ENCODE measurements at places on chromosomes 7 and 10. TPM values are rescaled to one million over a fixed set of nuclear protein-coding genes. Genes with fewer than 3 reads are reported as not detected.

Gene AGMO
- polyA plus RNA-seq, result 6.5 TPM

Gene ZNF425
- polyA plus RNA-seq, result 3.3 TPM

Gene OR2A5
- polyA plus RNA-seq, result 0.10 TPM

Gene ACBD7
- polyA plus RNA-seq, result 0.38 TPM

Gene PCLO
- 2.8 TPM for polyA plus RNA-seq

Gene DNA2
- 1.5 TPM for polyA plus RNA-seq

Gene WNT8B
- polyA plus RNA-seq, result not detected

Gene INA
- polyA plus RNA-seq, result 0.71 TPM

Gene GBX1
- polyA plus RNA-seq, result not detected

Gene ANKRD7
- polyA plus RNA-seq, result 0.34 TPM

Gene KEL
- polyA plus RNA-seq, result 12.7 TPM

Gene RBP4
- 997 TPM for polyA plus RNA-seq

Gene TAC1
- polyA plus RNA-seq, result 0.38 TPM

Gene NPM3
- polyA plus RNA-seq, result 5.1 TPM

Gene DENND2A
- polyA plus RNA-seq, result 8.8 TPM

Gene GSAP
- polyA plus RNA-seq, result 9.3 TPM

Gene GSTO2
- polyA plus RNA-seq, result 1.4 TPM

Gene GIMAP7
- 0.19 TPM for polyA plus RNA-seq

Gene AKR1C4
- polyA plus RNA-seq, result 0.52 TPM

Gene MBL2
- polyA plus RNA-seq, result 0.21 TPM

Gene MRLN
- polyA plus RNA-seq, result not detected

Gene LIPJ
- polyA plus RNA-seq, result not detected

Gene JCAD
- polyA plus RNA-seq, result 7.0 TPM

Gene KCND2
- 0.88 TPM for polyA plus RNA-seq

Gene SLC26A5
- 0.28 TPM for polyA plus RNA-seq

Gene SAMD9L
- 1.5 TPM for polyA plus RNA-seq

Gene PRPS1L1
- not detected for polyA plus RNA-seq

Gene OR2A42
- polyA plus RNA-seq, result not detected

Gene ANKRD26
- 13.7 TPM for polyA plus RNA-seq

Gene PRKG1
- 5.0 TPM for polyA plus RNA-seq

Gene TACC2
- polyA plus RNA-seq, result 35.7 TPM

Gene THAP5
- polyA plus RNA-seq, result 8.8 TPM

Gene CACNB2
- polyA plus RNA-seq, result 5.3 TPM

Gene GPR146
- 2.1 TPM for polyA plus RNA-seq

Gene OR13A1
- not detected for polyA plus RNA-seq

Gene PILRA
- 1.1 TPM for polyA plus RNA-seq

Gene STAG3
- 4.8 TPM for polyA plus RNA-seq

Gene PDLIM1
- polyA plus RNA-seq, result 176 TPM

Gene PRTFDC1
- polyA plus RNA-seq, result 6.0 TPM

Gene OLAH
- not detected for polyA plus RNA-seq

Gene TET1
- polyA plus RNA-seq, result 3.2 TPM

Gene MORN4
- polyA plus RNA-seq, result 18.4 TPM

Gene ADIRF
- polyA plus RNA-seq, result not detected

Gene KLF14
- polyA plus RNA-seq, result 0.46 TPM

Gene FFAR4
- polyA plus RNA-seq, result 0.04 TPM

Gene PNLIP
- not detected for polyA plus RNA-seq

Gene ASB10
- polyA plus RNA-seq, result not detected

Gene SLC16A9
- polyA plus RNA-seq, result 2.0 TPM

Gene PPRC1
- 25.4 TPM for polyA plus RNA-seq

All from hepatocyte (in vitro differentiated cells).